ENCODE measurements at places on chromosomes 5 and 9.

DNA sequence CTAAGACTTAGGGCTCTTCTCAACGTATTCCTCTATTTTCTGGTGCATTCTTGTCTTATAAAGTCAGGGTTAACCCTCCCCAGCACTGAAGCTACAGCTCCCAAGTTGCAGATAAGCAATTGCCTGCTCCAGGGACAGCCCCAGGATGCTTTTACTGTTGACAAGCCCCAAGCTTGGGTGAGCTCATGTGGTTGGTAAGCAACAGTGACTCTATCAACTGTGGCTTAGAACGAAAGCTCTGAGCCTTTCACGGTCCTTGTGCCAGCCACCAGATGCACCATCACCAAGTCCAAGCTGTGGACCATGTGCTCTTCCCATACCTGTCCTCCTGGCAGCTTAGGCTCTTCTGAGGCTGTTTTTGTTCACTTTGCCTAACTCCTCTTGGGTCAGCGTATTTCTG lies 13.5 kb downstream of the ADRB2 start:
- DNase-seq, result no peak

DNA sequence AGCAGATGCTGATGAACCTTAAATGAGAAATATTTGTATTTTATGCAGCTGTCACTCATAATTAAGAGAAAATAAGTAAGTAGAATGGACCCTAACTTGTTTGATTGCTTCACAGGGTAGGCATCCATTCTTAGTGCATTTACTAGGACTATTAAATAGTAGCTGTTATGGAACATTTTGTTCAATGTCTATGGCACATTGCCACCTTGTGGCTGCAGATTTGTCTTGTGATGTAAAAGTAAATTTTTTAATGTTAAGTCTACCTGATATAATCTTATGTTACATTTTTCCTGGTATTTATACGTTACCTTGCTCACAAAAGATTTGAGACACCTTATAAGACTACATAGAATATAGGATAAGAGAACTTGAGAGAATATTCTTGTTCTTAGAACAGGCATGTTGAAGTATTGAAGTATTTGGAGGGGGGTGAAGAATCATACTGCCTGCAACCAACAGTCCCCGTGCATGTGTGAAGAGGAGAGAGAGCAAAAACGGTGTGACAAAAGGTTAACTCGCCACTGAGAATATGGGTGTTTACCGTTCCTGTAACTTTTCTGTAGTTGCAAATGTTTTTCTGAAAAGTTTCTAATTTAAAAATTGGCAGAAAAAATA lies 161.1 kb downstream of the MAST4 start:
- peak; percentile 57 for DNase-seq

DNA sequence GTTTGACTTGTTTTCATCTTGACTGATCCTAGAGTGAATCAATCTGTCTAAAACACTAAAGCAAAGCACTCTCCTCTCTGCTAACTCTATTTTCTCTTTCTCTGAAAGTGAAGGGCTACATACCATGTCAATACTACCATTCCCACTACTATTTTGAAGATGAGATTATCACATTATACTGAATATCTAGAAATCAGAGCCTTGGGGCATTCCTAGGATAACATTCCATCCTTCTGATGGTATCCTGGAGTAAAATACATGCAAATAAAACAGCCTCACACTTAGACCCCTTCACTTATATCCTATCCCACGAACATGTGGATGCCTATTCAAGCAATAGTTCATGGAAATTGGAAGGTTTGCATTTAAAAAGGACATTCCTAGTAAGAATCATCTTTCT lies 309.3 kb upstream of the ACTBL2 start:
- no peak for DNase-seq

DNA sequence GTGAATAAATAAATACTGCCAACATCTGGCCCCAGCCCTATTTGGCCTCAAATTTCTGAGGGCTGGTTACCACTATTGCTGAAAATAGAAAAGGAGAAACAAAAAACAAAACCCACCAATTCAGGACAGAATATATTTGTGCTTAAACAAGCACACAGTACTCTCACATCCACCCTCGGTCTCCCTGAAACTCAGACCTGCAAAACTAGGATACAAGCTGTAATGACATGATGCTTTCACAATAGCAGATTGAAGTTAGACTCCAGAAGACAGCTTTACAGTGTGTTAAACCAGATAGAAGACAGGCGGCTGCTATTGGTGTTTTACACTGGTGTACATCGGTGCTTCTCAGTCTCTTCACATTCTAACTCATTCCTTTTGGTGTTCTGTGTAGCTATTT lies 214.9 kb upstream of the DMRT1 start:
- DNase-seq, result no peak

GRCh38 chr5:113273948-113274347 lies 160.8 kb downstream of the TSSK1B start:
- DNase-seq, result peak; percentile 46

GRCh38 chr9:123893831-123894460 lies 36.0 kb downstream of the DENND1A start:
- no peak for DNase-seq

DNA sequence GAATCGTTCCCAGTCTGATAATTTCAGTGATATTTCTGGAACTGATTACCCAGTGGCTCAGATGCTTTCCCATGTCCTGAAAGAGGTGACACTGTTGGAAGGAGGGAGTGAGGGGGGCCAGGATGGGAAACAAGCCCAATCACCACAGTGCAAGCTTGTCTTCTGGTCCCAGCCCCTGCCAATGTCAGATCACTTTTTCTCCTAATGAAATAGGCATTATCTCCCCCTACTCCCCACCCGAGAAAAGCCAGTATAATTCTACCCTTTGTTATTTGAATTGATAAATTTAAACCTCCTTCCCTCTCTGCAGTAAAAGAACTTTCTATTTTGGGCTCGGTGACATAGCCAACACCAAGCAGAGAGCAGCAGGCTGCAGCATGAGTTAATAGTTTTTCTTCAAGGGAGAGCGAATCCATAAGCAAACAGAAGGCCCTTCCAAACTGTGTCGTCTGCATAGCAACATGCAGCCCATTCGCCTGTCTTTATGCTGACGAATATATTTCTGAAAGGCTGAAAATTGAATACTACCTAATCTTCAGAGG lies 14.6 kb upstream of the PPP2CA start:
- no peak for DNase-seq

DNA sequence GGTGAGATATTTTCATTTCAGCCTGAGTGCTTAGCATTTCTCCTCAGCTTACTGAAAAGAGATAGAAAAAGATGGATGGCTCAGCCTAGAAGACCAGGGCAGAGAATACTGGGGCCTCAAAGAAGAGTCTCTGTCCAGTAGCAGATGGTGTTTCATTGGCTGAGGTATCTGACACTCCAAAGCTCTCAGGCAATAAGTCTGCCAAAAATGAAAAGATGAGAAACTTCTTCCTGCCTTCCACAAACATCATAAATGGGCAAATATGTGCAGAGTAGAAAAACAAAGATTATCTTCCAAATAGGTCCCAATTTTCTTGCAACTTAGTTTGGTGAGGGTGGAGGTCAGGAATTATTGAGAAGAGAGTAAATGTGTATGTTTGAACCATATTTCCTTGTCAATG lies 87.4 kb upstream of the ICE1 start:
- DNase-seq, result no peak

DNA sequence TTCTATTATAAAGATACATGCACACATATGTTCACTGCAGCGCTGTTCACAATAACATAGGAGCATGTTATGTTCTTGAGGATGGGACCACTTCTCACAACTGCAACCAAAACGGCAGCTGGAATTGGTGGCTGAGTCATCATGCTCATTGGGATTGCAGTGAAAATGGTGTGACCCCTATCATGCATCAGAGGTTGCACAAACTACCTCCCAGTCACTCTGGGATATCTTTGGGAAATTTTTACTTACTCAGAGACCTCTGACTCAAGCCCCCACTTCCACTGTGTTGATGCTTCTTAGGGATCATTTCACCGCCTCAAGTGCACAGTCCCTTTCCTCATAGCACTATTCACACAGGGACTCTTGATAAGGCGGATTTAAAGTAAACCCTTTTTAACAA lies 474.1 kb downstream of the BNC2 start:
- no peak for DNase-seq

DNA sequence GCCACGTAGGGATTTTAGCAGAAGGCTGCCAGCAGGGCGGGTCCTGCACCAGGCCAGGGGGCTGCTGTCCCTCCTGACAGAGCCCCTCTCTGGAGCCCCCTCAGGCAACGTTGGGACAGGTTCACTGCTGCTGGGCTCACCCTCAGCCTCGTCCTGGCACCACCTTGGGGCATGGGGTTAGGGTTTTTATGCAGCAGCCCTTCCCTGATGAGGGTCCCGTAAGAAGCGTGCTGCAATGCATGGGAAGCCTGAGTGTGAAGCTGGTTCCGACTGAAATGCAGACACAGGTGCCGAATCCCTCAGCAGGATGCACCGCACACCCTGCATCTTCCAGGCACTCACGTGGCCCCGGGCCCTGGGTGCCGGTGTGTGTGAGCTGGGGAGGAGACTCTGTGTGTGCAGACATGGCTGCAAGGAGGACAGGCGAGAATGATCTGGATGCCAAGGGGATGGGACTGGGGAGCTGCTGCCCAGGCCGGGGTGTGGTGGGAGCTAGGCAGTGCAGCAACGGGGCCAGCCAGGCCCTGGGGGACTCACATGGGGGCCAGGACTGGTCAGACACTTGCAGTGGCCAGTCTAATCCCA lies 27.1 kb downstream of the ZDHHC11B start:
- DNase-seq, result no peak
